ENCODE measurements at places on chromosomes 1 and 21.

- peak; percentile 14 for DNase-seq
These were observed 121.7 kb downstream of the TNFSF18 start for GRCh38 chr1:172929006-172929405.

- no peak for DNase-seq
These were observed 168.7 kb downstream of the RRAGC start for GRCh38 chr1:38690790-38691449.

GRCh38 chr1:150256554-150257341 lies 826 bp upstream of the CA14 start:
- peak; percentile 69 for DNase-seq

DNA sequence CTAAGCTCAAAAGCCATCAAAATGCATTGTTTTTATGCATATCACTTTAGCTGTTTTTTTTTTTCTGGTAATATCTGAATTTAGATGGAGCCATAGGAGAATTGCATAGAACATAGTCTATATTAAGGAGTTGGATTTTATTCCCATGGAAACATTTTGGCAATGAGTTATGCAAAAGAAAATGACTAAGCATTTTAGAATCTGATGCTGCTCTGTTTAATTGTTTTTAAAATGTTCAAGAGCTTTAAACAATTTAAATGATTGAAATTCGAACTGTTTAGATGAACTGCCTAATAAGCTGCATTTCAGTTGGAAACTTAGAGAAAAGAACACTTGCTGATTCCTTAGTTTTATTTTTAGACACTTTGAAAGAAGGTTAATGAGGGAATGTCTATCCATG lies 1531.5 kb upstream of the B3GALT2 start:
- DNase-seq: no peak

- DNase-seq: no peak
These were observed 280.5 kb downstream of the RRAGC start for GRCh38 chr1:38579056-38579455.
